ENCODE measurements at places on chromosomes 1 and 21. TPM values are rescaled to one million over a fixed set of nuclear protein-coding genes. Genes with fewer than 3 reads are reported as not detected.

ROR1 gene
- 2.7 TPM for total RNA-seq

GRCh38 chr1:196464480-196464941 is 143.7 kb downstream of the KCNT2 start:
- DNase-seq: no peak

- no peak for DNase-seq
Observed at GRCh38 chr1:109531826-109532364, 7.8 kb upstream of the GPR61 start.

DNA sequence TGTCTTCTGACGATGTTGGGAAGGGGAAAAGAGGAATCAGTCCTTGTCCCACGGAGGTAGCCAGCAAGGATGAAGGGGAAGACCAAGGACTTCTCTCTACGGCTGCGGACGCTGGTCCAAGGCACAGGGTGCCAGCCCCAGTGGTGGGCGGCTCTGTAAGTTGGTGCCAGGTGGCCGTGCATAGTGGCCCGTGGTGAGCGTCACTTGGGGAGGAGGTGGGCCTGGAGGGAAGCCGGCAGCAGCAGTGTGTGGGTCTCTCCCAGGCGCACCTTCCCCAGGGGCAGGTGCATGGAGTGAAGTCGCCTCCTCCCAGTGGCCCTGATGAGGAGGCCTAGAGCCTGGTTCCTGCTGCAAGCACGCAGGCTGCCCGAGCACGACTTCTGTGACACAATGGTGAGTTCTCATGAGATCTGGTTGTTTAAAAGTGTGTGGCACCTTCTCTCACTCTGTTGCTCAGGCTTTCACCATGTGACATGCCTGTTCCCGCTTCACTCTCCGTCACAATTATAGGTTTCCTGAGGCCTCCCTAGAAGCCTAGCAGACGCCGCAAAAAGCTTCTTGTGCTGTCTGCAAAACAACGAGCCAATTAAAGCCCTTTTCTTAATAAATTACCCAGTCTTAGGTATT is 43.6 kb upstream of the TIAM1 start:
- DNase-seq: no peak

GBP6 gene
- total RNA-seq: not detected

DNA sequence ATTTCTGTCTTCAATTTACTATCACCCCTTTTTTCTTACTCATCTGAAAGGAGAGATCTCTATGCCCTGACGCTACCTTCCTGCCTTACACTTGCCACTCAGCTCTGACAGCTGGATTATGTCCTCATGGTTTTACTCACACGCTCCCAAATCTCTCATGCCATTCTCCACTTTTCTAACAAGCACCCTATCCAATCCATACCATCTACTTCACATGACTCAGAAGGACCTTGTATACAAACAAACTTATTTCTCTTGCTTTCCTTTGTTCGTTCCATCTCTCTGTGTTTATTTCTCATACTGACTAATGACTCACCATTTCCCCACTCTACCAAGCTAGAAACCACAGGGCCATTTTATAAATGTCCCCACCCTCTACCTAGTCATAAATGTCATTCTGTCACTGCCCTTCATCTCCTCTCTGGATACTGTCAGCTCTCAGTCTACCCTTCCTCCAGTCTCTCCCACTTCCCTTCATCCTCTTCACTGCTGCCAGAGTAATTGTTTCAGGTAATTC is 87.3 kb downstream of the USP24 start:
- DNase-seq: no peak
